ENCODE measurements at places on chromosomes 6 and 20. TPM values are rescaled to one million over a fixed set of nuclear protein-coding genes. Genes with fewer than 3 reads are reported as not detected.

The TRMT11 gene
- total RNA-seq = 40.6 TPM

The TRIM31 gene
- 0.17 TPM for total RNA-seq

The SDCBP2 gene
- total RNA-seq = 5.5 TPM

The ECT2L gene
- total RNA-seq = not detected

The TRIM38 gene
- total RNA-seq = 19.7 TPM

The ALDH8A1 gene
- 0.24 TPM for total RNA-seq

The SLC17A9 gene
- total RNA-seq = 20.6 TPM

The SERINC1 gene
- 50.4 TPM for total RNA-seq

The HLA-DQA1 gene
- total RNA-seq = 0.93 TPM

DNA sequence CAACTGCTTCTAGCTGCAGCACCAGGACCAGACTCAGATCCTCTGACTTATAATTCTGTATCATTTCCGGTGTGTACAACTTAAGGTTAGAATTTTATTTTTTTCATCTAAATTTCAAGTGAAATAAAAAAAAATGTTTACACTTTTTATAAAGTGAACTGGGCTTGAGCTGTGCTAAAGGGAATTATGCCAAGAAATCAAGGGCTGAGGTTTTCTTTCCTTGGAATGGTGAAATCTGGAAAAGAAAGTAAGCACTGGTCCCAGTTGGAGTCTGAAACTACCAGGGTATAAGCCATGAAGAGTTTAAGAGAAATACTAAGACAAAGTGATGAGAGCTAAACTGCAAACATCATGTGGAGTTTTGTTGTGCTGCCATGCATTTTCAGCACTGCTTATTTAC, 21.7 kb upstream of the FYN start:
- DNase-seq = no peak

DNA sequence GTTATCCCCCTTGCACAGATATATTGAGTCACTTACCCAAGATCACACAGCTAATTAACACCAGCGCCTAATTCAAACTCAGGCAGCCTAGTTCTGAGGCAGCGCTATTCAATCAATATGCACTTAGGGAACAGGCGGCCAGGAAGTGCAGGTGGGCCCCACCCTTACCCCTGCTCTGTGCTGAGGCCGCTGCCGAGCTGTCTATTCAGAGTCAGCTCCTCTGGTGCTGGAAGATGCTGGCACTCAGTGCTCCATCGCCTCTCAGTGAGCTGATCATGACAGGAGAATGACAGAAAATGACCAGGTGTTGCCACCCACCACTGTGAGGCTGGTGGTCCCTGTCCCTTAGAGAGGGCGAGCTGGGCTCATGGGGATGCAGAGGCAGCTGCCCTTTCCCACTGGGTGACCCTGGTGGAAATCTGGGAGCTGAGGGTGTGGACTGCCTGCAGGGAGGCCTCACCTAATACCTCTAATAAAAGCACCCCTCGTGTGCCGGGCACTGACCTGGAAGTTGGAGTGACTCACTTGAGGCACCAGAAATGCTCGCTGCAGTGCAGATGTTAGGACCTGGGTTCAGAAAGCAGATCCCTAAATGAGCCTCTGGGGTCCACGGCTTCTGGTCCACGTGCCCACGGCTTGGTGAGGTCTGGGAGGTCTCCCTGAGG, 42.5 kb upstream of the CD93 start:
- no peak for DNase-seq

DNA sequence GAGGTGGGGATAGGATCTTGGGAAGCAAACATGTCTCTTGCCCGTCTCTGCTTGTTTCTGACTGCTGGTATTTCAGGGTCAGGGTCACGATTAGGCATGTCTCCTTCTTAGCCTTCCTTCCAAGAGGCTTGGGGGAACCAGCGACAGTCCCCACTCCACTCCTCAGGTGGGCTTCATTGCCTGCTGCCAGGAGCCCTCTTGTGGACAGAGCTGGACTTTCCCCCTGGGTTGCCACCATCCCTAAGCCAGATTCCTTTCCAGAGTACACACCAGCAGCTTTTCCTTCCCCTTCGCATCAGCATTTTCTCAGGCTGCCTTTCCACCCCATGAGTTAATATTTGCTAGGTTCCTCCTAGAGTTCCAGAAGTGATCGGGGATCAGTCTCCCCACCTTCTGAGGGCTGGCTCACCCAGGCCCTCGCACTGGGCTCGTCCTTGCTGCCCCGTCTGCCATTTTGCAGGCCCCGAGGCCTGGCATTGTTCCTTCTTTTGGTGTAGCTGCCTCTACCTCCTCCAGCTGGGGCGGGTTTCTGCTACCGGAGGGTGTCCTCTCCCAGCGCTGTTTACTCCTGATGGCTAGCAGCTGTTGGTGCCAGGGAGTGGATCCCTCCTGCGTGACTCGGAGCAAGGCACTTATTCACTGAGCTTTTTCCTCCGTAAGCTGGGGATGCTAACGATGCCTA, 8.8 kb upstream of the C20orf144 start:
- DNase-seq = peak; percentile 65

DNA sequence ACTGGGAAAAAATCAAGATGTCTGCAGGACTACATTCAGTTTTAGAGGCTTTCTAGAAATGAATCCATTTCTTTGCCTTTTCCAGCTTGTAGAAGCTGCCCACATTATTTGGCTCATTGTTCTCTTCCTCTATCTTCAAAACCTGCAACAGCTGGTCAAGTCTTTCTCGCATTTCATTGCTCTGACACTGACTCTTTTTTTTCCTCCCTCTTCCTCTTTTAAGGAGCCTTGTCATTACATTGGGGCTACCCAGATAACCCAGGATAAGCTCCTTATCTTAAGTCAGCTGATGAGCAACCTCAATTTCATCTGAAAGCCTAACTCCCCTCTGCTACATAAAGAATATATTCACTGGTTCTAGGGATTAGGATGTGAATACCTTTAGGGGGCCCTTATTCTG, 53.2 kb upstream of the CEP162 start:
- DNase-seq = no peak

GRCh38 chr6:118740372-118740771, 89.0 kb upstream of the CEP85L start:
- DNase-seq = no peak

- no peak for DNase-seq
Measured at GRCh38 chr6:76866091-76866915, 597.0 kb downstream of the HTR1B start.

DNA sequence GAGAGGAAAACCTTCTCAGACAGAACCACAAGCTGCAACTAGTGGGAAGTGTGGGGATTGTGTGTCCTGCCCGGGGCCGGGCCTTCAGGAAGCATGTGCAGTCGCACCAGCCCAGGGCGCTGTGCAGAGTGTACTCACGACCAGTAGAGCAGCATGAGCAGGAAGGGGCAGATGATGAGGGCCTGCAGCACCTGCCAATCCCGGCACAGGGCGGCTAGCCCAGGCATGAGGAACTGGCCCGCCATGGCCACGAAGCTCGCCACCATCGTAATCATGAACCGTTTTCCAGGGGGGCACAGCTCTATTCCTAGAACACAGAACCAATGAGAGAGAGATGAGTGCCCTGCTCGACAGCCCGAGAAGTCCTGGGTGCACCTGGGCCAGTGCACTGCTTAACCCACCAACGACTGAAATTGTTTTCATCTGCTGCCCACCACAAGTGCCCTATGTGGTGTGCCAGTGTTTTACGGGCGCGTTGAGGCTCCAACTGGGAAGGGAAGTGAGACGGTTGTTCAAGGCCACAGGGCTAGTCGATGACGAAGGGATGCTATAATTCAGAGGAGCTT, 65.0 kb downstream of the PSMG4 start:
- DNase-seq = no peak

GRCh38 chr6:43984442-43985321, 142.6 kb downstream of the MRPL14 start:
- no peak for DNase-seq

DNA sequence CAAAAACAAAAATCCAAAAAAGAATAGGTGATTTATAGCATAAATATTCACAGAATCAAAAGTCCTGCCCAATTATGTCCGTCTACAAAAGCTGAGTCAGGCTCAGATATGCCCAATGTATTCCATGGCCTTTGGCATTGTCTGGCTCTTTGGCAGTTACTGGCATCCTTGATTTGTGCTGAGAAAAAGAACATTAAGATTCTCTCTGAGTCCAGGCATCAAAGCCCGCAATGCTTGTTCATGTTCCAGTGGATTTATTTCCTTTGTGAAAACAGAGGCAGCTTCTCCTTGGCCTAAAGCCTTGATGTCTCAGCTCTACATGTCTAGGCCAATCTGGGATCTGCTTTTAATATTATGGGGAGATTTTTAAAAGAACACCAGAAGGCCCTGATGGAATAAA, 76.1 kb upstream of the SLC4A11 start:
- no peak for DNase-seq

DNA sequence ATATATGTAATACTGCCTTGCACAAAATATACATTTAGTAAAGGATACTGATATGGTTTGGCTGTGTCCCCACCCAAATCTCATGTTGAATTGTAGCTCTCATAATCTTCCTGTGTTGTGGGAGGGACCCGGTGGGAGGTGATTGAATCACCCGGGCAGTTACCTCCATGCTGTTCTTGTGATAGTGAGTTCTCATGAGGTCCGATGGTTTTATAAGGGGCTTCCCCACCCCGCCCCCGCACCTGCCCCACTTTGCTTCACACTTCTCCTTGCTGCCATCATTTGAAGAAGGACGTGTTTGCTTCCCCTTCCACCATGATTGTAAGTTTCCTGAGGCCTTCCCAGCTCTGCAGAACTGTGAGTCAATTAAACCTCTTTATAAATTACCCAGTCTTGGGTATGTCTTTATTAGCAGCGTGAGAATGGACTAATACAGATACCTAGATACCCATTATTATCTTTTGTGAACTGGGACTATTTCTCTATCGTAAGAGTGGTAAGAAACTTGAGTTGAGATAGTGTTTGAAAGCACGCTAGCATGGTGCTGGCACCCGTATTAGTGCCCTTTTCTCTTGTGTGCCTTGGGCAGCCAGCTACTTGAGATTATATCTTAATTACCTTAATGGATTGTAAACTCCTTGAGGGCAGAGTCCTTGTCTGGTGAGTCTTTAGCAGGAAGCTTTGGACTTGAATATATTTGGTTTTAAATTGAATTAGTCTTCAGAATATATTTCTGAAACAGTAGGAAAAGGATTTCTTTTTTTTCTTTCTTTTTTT, 25.6 kb downstream of the TOP1 start:
- DNase-seq = no peak

- no peak for DNase-seq
Measured at GRCh38 chr6:4804095-4804494, 27.9 kb downstream of the CDYL start.

DNA sequence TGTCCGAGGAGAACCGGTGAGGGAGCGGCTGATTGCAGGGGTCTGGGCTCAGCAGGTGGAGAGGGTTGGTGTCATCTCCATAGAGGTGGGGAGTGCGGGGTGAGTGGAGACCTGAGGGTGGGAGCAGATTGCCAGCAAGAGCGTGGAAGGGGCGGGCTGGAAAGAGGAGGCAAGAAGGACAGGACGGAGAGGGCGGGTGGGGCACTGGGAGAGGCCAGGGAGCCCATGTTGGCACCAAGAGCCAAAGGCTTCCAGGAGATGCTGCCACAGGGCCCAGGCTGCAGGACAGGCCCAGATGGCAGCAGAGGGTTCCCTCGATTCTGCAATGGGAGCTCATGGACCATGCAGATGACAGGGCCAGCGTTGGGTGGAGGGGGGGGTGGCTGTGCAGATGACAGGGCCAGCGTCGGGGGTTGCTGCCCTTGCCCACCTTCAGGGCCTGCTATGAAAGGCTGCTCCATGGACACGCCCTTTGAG, 105.4 kb downstream of the TMEM242 start:
- no peak for DNase-seq

DNA sequence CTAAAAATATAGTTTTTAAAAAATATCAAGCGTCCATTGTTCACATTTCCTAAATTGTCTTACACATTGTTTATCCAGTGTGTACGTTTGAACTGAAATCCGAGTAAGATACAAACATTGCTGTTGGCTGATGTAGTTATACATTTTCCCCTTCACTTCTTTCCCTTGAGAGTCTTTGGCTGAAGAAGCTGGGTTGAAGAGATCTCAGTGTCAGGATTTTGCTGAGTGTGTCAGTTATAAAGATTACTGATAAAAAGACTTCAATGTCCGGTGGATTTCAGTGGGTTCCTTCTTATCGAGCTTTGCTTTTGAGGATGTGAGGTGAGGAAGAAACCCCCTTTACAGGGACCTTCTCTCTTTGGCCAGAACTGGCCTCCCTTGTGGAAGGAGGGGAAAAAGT, 20.5 kb downstream of the RFPL4B start:
- no peak for DNase-seq

DNA sequence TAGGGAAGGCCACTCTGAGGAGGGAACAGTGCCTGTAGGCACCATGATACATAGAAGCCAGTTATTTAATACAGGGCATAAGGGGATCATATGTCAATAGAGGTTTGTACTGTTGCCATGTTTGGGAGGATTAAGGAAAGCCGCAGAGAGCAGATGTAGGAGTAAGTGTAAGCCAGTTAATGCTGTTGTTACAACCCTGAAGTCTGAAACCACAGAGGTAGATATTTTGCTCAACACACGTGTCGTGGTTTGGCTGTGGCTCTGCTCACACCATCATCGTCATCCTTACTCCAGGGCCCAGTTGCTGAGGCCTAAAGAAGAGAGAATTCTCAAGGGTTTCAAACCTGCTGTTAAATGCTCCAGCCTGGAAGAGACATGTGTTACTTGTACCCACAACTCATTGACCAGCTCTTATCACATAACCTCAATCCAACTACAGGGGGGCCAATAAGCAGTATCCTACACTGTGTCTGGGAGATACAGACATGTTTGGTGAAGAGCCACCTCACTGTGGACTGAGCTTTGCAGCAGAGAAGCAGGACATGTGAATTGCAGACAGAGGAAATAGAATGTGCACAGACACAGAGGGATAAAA, 31.0 kb upstream of the PSMF1 start:
- peak; percentile 47 for DNase-seq

GRCh38 chr6:20286968-20287565, 74.8 kb upstream of the MBOAT1 start:
- no peak for DNase-seq

DNA sequence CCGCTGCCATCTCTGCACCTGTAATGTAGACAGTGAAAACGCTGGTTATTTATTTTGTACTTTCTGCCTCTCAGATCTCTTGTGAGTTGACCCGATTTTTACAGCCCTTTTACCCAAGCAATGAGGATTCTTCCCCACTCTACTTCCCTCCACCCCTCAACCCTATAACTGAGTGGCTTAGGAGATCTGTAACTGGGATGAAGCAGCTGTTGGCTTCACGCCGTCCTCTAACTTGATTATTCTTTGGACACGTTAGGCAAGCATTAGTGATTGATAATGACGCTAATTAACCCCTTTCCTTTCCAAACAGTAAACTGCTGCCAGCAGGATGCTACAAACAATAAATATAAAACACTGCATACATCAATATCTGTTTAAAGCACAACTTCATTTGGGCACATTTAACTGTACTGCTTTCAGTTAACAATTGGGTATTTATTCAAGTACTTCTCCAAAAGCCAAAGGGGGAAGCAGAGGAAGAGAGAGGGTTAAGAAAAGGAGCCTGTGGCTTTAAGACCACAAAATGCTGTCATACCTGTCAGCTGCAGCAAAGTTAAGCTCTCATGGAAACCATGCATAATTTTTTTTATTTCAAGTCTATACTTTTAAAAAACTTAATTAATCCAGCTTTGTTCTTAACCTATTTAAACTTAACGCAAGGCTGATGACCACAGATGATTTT, 21.2 kb downstream of the TFAP2A start:
- DNase-seq = no peak

GRCh38 chr6:35080016-35080680, 61.0 kb downstream of the TCP11 start:
- DNase-seq = no peak

Data from activated naive CD4-positive, alpha-beta T cell treated with anti-CD3 and anti-CD28 coated beads for 36 hours (primary cell).